ENCODE measurements at places on chromosomes 3 and 15.

GRCh38 chr3:69683082-69683806 lies 56.0 kb upstream of the MITF start:
- no peak for DNase-seq

- no peak for DNase-seq
Measured at GRCh38 chr15:97504031-97504792, 456.3 kb upstream of the ARRDC4 start.

- DNase-seq = no peak
Measured at GRCh38 chr3:3765661-3766060, 33.6 kb upstream of the LRRN1 start.

- DNase-seq = no peak
Measured at GRCh38 chr3:171676601-171677175, 133.6 kb downstream of the PLD1 start.

- no peak for DNase-seq
Measured at GRCh38 chr3:46442576-46443530, 21.9 kb downstream of the LTF start.

DNA sequence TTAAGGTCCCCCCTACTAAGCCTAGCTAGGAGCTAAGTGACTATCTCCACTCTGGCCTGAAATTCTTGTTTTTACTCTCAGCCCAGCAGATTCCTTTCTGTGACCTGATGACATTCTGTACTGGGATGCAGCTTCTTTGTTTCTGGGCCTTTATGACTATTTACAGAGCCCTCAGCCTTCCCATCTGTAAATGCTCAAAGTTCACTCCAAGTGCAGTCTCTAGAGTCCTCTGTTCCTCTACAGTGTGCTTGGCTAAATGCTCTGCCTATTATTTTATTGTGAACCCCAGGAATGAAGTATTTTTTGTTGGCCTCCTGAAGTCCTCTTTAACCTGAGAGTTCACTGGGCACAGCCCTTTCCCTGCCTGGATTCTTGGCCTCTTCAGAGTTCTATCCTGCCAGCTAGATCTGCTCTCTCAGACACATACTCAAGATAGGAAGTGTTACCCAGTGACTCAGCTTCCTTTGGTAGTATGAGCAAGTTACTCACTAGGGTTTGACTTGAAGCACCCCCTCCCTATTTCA lies 278.1 kb upstream of the P2RY1 start:
- DNase-seq = no peak

GRCh38 chr3:66372681-66373350 lies 128.0 kb downstream of the LRIG1 start:
- DNase-seq = no peak

GRCh38 chr15:57079931-57080620 lies 161.6 kb downstream of the TCF12 start:
- no peak for DNase-seq

GRCh38 chr3:38578081-38578475 lies 71.4 kb downstream of the SCN5A start:
- DNase-seq = no peak

GRCh38 chr3:176159796-176160195 lies 1037.5 kb downstream of the TBL1XR1 start:
- DNase-seq = no peak

GRCh38 chr3:186917512-186918312 lies 12.6 kb upstream of the ST6GAL1 start:
- no peak for DNase-seq

DNA sequence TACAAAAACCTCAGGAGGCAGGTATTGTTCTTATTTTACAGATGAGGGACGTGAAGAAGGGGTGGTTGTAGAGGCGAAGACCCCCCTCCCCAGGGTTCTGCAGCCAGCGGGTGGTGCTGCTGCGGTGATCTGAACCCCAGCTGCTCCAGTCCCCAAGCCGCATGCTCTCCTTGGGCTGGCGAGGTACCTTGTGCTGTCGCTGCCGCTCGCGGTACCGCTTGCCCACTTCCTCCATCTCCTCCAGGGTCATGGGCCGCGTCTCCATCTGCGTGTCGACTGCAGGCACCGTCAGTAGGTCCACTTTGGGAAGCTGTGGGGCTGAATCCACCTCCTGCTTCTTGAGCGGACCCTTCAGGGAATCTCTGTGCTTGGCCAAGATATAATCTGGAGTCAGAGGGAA lies 17.5 kb downstream of the EFCAB12 start:
- no peak for DNase-seq

GRCh38 chr15:58983261-58983660 lies 4.2 kb upstream of the RNF111 start:
- DNase-seq = no peak

GRCh38 chr3:52128118-52128683 lies 26.0 kb downstream of the POC1A start:
- DNase-seq = no peak

- DNase-seq = no peak
Measured at GRCh38 chr3:13537909-13538296, 11.0 kb upstream of the FBLN2 start.

DNA sequence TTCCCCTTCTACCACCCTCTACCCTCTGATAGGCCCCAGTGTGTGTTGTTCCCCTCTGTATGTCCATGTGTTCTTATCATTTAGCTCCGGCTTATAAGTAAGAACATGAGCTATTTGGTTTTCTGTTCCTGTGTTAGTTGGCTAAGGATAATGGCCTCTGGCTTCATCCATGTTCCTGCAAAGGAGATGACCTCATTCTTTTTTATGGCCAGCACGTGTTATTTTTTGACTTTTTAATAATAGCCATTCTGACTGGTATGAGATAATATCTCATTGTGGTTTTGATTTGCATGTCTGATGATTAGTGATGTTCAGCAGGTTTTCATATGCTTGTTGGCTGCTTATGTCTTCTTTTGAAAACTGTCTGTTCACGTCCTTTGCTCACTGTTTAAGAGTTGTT lies 63.1 kb upstream of the NPHP3 start:
- no peak for DNase-seq

DNA sequence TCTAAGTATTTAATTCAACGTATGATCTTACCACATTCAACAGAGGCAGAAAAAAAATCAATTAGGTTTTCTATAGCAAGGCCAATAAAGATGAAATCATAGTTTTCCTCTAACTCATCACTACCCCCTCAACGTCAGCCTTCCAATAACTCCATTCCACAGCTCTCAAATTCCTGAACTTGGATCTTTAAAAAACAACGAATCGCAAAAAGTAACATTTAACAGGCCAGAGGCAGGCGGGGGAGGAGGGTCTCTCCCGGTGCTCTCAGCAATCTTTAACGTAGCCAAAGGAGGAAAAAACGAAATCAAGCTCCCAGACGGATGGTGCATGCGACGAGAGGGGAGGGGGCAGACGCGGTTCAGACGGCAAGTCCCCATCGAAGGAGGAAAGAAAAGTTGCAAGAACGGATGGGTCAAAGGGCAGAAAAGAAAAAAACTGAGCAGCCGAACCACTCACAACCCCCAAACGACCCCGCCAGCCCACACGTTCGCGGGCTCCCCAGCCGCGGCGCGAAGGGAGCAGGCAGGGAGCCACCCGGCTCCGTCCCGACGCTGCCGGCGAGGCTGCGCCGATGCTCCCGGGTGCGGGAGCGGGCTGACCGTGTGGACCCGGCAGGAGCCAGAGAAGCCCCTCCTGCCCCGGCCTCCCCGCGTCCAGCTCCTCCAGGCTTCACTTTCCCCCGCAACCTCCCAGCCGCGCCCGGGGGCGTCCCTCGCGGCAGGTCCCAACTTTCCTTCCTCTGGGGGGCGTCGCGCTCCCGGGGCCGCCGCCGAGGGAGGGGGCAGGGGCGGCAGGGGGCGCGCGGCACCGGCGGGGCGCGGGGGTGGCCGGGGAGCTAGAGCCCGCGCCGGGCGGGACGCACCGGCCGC lies 703 bp downstream of the PEAK1 start:
- DNase-seq = peak; percentile 44

GRCh38 chr3:114406286-114406685 lies 112.5 kb downstream of the TIGIT start:
- no peak for DNase-seq

DNA sequence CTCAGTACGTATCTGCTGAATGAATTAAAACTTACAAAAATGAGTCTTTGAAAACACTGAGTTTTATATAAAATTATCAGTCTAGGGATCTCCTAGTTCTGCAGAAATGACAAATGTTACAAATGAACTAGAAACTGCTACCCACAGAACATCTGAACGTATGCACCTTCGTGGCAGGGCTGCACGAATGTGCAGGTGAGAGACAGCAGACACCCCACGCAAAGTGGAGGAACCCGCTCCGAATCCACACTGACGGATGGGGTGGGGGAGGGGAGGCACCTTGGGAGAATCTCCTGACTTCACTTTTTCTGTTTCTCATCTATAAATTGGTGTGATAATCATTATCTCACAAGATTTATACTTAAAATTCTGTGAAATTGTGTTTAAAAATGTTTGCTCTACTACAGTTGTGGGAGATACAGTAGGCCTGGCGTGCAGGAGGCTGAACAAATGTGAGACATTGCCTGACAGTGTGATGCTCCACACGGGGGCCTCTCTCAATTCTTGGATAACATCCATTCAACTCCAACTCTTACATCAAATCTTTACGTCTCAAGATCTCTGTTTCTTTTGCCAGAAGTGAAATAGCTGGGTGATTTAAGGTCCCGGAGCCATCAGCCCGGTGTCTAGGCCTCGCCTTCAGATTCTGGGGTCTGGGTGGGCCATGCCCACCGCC lies 86.9 kb downstream of the ATP10A start:
- no peak for DNase-seq

- no peak for DNase-seq
Measured at GRCh38 chr3:164459521-164460151, 618.7 kb downstream of the SI start.

DNA sequence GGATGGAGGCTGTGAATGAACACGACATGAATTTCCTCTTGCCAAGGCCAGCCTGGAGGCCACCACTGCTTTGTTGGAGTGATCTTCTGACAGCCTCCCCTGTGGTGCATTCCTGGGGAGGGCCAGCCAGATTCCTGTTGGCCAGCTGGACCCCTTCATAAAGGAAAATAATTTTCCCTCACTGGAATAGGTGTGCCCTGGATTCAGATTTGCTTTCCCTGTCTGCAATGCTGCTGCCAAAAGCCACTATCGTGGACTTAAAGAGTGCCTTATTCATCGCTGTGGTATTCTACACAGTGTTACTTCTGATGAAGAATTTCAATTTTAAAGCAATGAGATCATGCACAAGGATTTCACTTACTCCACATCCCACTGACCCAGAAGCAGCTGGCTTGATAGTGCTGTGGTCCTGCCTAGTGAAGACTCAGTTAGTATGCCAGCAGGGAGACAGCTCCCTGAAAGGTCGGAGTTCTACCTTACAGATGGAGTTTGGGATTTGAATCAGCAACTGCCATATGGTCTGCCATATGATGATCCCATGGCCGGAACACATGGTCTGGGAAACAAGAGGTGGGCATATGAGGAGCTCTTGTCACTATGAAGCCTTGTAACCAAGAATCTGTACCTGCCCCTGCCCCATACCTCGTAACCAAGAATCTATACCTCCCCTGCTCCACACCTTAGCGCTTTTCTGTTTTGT lies 145.2 kb downstream of the KLF13 start:
- DNase-seq = no peak

- DNase-seq = no peak
Measured at GRCh38 chr15:68792901-68793766, 27.6 kb downstream of the ANP32A start.

DNA sequence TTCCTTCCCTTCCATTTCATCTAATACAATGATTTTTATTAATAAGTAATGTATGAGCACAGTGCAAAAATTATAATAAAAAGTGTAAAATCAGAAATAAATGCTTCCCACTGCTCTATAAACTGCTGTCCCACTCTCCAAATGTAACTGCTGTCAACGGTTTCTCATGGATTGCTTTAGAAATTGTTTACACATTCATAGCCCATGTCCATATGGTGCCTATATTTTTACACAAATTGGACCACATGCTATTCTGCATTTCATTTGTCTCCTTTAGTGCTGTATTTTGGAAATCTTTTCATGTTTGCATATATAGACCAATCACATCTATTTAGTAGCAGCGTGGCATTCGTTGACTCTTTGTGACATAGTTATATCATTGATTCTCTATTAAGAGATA lies 164.7 kb upstream of the SLCO3A1 start:
- no peak for DNase-seq

GRCh38 chr3:64717872-64718613 lies 30.2 kb upstream of the ADAMTS9 start:
- no peak for DNase-seq

- no peak for DNase-seq
Measured at GRCh38 chr3:136008732-136009470, 43.4 kb downstream of the PPP2R3A start.

DNA sequence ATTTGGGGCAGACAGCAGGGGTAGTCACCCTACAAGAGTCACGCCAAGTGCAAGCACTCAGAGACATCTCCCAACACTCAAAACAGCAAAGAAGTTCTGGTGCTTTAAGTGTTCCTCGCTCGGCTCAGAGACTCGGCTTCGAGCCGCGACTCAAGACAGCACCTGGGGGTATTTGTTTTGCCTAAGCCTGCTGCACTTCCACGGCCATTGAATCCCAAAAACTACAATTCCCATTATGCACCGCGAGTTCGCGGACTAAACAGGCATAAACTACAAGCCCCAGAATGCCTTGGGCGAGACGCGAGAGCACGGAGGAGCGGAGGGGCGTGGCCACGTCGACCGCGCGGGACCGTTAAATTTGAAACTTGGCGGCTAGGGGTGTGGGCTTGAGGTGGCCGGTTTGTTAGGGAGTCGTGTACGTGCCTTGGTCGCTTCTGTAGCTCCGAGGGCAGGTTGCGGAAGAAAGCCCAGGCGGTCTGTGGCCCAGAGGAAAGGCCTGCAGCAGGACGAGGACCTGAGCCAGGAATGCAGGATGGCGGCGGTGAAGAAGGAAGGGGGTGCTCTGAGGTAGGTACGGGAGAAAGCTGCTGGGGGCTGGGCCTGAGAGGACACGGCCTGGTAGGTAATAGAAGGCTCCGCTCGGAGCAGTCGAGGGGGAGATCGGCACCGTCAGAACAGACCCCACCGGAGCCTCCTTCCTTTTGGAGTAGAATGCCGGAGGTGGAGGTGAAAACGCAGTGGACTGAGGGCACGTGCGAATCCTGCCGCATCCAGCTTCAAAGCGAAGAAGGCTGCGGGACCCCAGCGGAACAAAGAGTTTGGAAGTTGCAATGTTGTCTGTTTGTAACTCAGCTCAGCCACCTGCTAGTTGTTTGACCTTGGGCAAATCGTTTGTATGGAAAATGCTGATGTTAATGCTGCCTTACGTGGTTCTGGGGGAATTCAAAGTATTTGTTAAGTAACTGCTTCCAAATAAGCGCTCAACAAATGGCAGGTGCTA lies at the start of gene BUB1B:
Gene BUB1B, plus strand, starts transcription at position 381 of the 1,000 bp plus-strand sequence. Its CDS starts 152 bp downstream, at position 533.
- peak; percentile 92 for DNase-seq

- DNase-seq = no peak
Measured at GRCh38 chr3:101377796-101378195, 57.4 kb upstream of the IMPG2 start.
